ENCODE measurements at places on chromosomes 4 and X. TPM values are rescaled to one million over a fixed set of nuclear protein-coding genes. Genes with fewer than 3 reads are reported as not detected.

DNA sequence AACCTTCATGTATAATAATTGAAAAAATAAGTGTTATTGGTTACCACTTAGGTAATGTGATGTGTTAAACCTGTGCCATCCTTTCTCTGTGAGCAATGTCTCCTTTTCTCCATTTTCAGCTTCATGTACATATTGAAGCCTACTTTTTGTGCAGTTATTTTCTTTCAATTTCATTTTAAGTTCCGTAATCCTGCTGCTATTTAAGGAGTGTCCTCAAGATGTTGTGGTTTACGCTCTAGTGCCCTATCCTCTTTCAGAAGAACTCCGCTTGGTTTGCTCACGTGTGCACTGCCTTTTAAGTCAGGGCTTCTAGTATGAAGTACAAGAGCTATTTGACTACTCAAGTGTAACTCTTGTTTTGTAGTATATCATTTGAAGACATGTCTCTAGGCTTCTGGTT, 2253.2 kb upstream of the TENM3 start:
- DNase-seq, result no peak

NOX1 gene
- not detected for total RNA-seq

ODAPH gene
- not detected for total RNA-seq

GRCh38 chrX:32137525-32137924, 1065.7 kb upstream of the FTHL17 start:
- DNase-seq, result no peak

- no peak for DNase-seq
Observed at GRCh38 chrX:13074297-13075262, 30.2 kb upstream of the FAM9C start.

CFAP47 gene
- not detected for total RNA-seq

GRCh38 chrX:118538386-118538785, 42.8 kb downstream of the DOCK11 start:
- no peak for DNase-seq

GRCh38 chr4:37675587-37676290, 10.4 kb downstream of the RELL1 start:
- no peak for DNase-seq

HGFAC gene
- not detected for total RNA-seq

VCX3B gene
- not detected for total RNA-seq
